Stimulated activated CD8-positive, alpha-beta memory T cell treated with anti-CD3 and anti-CD28 coated beads, Interleukin-7, amount 100 ng/mL, for 1 hour (primary cell): ENCODE measurements at places on chromosomes 5 and 9.

- no peak for DNase-seq
Measured at GRCh38 chr5:124528838-124529237, 217.6 kb downstream of the ZNF608 start.

DNA sequence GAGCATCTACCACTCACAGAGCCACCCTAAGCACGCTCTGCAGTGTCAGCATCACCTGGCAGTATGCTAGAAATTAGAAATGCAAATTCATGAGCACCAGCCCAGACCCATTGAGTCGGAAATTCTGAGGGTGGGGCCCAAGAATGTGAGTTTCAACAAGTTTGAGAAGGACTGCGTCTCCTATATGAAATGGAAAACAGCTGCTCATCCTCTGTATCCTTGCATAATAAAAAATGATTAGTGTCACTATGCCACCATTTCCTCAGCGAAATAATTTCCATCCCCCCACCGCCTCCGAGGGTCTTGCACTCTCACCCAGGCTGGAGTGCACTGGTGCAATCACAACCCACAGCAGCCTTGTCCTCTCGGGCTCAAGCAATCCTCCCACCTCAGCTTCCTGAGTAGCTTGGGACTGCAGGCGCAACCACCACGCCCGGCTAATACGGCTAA, 1.3 kb upstream of the IQGAP2 start:
- DNase-seq = no peak

GRCh38 chr5:156681265-156681664, 168.8 kb upstream of the PPP1R2B start:
- no peak for DNase-seq

DNA sequence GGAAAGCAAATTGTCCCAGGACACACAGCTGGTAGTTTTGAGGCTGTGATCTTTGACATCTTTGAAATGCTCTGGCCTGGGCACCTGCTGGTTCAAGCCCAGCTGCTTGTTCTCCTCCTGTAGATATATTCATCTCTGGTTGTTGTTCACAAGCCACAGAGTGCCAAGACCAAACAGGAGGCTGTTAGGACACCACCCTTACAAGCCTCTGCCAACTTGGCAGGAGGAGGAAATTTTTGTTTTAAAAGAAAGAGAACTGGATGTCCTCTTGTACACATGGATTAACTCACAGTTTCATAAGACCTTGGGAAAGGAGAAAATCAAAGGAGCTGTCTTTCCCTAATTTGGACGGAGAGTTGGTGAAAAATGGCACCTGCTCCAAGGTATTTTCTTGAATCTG, 8.5 kb upstream of the ZFP62 start:
- DNase-seq = no peak

GRCh38 chr5:72067682-72068470, 39.4 kb upstream of the MAP1B start:
- DNase-seq = no peak

DNA sequence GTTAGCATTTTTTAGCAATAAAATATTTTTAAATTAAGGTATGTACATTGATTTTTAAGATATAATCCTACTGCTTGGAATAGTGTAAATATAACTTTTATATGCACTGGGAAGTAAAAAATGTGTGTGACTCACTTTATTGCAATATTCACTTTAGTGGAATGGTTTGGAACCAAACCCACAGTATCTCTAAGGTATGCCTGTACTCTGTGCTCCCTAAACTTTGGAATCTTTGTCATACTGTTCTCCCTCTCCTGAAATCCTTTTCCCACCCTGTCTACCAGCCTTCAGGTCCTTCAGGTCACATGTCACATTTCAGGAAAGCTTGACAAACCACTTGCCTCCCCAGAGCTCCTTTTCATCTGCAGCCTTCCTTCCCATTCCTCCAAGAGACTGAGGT, 308.7 kb downstream of the SPOCK1 start:
- DNase-seq = no peak

DNA sequence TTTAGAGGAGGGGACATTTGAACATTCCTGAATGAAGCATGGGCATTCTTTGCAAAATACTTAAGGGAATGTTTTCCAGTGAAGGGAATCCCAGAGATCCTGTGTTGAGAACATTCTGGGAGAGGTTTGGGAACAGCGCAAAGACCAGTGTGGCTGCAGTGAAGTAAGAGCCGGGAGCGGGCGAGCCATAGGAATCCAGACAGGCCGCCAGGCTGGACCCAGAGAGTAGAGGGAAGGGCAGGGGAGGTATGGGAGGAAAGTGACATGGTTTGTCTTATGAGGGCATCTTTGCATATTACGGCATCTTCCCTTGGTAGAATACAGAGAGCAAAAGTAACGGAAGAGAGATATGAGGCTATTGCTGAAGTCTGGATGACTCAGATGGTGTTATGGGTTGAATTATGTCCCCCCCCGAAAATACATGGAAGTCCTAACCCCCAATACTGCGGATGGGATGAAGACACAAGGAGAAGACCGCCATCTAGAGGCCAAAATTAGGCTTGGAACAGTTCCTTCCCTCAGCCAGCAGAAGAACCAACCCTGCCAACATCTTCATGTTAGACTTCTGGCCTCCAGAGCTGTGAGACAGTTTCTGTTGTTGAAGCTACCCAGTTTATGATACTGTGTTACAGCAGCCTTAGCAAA, 268.2 kb downstream of the MAST4 start:
- no peak for DNase-seq
